ENCODE measurements at places on chromosomes 6 and 20.
A peak's percentile ranks its signal among the peaks of the same experiment; 100 is the strongest.

DNA sequence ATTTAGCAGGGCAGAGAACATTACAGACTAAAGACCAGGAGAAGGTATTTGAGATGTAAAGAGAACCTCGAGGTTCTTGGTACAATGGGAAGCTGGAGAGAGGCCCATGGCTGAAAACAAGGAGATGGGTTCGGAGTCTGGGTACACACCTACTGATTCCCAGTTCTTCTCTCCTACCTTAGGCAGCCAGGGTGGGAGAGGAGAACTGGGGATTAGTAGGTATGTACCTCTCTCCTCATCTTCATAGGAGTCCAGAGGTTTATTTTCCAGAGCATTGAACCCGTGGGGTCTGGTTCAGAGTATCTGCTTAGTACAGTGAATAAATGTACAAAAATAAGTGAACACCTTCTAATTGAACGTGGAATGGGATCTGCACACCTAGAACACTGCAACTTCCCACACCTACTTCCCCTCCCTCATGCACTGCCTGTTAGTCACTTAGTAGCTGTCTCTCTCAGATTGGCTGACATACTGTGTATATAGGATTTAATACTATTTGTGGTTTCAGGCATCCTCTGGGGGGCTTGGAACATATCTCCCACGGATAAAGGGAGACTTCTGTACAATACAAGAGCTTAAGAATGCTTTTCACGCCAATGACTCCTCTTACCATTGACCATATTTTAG, 23.5 kb upstream of the NUP153 start:
- no peak for DNase-seq

- no peak for DNase-seq
These were observed 1.5 kb downstream of the HLA-DQA1 start for GRCh38 chr6:32638532-32639219.

GRCh38 chr6:104771258-104771832, 88.4 kb downstream of the HACE1 start:
- no peak for DNase-seq

- no peak for DNase-seq
These were observed 17.3 kb downstream of the HRH3 start for GRCh38 chr20:62202676-62203377.

DNA sequence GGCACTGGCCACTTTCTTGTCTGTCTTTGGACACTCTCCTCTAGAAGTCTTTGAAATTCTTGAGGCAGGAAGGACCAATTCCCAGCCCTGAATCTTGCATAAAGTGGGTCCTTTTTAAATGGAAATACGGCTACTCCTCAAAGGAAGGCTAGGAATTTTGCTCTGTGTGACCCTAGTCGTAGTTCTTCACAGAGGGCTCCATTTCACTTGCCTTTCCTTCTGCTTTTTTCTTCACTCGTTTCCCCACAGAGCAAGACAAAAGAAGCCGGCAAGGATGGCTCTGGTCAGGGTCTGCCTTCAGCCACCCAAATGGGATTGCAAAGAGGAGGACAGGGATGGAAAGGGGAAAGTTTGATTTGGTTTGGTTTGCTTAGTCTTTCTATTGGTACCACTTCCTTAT, 25.8 kb downstream of the HLA-E start:
- no peak for DNase-seq

DNA sequence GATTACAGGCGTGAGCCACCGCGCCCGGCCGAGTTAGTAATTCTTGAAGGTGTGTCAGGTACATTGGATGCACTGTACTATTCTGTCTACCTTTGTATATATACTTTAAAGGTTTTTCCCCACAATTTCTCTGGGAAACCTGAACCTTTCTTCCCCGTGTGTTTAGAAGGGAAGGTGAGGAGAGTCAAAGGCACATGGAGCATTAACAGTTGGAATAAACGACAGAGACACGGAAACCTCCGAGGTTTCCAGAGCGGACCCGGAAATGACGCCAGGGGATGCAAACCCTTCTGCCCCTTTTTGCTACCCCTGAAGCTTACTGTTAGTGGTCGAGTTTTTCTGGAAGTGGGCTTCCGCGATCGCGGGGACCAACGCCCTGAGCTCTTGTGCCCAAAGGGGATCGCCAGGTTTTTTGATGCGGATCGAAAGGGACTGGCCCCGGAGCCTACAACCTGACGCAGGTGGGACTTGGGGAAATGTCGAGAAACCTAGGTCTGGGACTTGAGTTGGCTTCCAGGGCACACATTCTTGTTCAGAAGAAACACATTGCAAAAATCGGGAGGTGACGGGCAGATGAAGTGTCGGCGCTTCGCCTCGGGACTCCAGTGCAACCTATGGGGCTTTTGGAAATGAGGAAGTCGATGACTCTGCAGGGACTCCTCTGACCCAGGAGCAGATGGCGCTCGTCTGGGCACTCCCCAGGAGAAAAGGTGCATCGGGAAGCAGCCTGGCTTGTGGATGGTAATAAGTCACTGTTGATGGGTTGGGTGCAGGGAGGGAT, 218.2 kb downstream of the OR2B2 start:
- DNase-seq, result peak; percentile 39

DNA sequence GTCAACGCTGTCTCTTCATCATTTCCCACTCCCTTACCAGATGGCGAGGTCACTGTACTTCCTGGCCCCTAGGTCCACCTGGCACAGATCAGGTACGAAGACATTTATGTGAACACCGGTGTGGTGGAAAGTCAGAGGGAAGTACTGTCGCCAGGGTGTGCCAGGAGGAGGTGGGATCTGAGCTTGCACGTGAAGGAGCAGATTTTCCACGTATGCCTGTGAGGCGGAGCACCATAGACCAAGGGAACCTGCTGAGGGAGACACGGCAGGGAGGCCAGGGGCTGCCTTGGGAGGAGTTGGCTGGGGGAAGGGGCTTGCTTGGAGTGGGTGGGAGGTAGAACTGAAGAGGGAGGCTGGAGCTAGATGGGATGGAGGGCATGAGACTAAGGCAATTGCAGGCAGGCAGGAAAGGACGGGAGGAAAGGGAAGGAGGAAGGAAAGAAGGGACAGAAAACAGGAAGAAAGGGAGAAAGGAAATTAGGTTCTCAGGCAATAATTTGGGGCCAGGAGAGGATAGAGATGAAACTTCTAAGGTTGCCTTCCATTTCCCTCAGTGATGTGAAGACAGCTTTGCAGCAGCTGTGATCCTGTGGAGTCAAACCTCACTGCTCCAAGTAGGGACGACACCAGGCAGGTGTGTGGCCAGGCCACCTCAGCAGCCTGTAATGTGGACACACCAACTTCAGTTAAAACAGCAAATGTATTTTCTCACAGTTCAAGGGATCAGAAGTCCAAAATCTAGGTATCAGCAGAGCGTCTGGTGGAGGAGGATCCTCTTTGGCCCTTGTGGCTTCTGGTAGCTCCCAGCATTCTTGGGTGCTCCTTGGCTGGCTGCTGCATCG, 46.8 kb downstream of the CHMP4B start:
- DNase-seq, result no peak

- no peak for DNase-seq
These were observed 120.1 kb downstream of the PLEKHG1 start for GRCh38 chr6:150719831-150720230.

DNA sequence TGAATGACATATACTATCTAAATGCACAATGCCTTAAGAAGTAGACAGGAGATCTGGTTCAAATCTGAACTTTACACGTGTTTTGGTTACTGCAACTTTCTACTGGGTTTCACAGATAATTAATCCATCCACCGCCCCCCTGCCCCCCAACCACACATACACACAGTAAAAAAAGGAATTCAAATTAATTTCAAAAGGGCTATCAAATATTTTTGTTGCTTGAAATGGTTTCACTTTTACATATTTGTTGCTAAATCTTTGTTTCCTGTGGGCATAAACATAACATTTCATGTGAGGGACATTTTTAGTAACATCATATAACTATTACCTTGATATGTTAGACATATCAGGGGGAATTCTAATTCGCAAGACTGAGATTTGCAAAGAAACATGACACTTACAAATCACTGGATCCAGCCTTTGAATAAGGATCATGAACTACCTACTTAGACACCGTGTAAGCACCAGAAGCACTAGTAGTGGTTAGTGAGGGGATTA, 7.5 kb downstream of the NEDD9 start:
- DNase-seq, result no peak

GRCh38 chr6:31358302-31358701, 1.3 kb upstream of the HLA-B start:
- DNase-seq, result no peak

- DNase-seq, result no peak
These were observed 166.1 kb downstream of the GRM4 start for GRCh38 chr6:33979750-33980149.

DNA sequence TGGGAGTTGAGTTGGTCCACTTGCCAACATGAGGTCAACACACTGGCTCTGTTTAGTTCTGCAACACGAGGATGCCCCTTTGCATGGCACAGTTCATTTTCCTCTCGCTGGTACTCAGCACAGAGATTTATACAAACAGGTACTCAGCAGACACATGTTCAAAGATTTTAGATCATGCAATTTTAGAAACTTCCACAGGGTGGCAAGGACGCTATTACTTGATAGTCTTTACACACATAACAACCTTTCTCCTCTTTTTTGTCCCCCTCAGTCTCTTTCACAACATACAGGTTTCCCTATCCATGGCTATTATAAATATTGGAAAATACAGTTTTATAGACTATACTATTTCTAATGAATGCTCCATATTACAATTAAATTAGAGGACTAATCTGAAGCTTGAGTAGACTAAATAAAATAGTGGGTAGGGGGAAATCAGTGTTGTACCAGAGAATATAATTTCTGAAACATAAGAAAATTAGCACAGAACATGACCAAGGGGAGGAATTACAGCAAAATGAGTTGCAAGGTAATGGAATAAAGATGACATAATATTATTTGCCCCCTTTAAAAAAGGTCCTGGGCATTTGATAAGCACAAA, 331.8 kb upstream of the BTBD3 start:
- no peak for DNase-seq
